ENCODE measurements at places on chromosomes 7 and 10. TPM values are rescaled to one million over a fixed set of nuclear protein-coding genes. Genes with fewer than 3 reads are reported as not detected.

DNA sequence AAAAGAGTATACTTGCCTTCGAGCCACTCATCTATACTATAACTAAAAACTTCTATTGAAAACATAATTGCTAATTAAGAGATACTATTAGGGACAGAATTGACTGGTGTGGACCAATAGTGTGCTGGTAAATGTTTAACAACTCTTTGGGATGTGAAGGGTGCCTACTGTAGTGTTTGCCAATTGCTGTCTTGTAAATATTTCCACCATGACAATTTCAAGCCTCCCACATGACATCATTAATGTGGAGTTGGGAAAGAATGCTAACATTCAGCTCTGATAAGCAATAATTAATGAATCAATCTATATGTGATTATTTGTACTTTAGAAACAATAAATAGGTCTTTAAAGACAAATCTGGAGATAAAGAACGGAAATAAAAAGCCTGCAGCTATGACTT is 136.8 kb downstream of the DGKB start:
- no peak for DNase-seq

DNA sequence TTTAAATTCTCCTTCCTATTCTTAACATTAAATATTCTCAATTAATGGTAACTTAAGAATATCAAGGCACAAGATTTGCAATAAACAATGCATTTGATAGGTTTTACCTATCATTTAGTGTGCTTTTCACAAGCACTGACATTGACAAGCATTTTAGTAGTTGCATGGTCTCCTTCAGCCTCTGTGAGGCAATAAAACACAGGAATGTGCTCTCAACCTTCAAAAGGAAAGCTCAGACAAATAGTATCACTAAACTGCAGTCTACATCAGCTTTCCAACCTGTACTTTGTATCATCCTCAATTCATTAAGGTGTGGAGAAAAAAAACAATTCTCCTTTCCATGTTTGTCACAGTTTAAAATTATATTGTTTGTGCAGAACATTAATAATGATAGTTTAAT is 51.1 kb upstream of the TSPAN13 start:
- no peak for DNase-seq

- DNase-seq, result no peak
Measured at GRCh38 chr10:133388973-133389818, 4.8 kb upstream of the MTG1 start.

- DNase-seq, result no peak
Measured at GRCh38 chr7:149085866-149086265, 4.7 kb downstream of the ZNF786 start.

- no peak for DNase-seq
Measured at GRCh38 chr7:2315787-2316186, 1.5 kb upstream of the SNX8 start.

DNA sequence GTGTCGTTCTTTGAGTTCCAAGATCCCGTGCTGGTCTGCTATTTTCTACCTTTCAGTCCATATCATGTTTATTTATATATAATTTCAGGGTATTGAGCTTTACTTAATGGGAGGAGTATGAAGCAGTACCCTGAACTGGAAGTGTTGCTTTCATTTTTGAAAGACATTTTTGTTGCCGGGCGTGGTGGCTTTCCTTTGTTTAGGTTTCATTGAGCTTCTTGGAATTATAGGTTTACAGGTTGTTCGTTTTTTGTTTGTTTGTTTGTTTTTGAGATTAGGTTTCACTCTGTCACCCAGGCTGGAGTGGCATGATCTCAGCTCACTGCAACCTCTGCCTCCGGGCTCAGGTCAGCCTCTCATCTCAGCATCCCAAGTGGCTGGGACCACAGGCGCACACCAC is 7.4 kb downstream of the ZNF487 start:
- no peak for DNase-seq

DNA sequence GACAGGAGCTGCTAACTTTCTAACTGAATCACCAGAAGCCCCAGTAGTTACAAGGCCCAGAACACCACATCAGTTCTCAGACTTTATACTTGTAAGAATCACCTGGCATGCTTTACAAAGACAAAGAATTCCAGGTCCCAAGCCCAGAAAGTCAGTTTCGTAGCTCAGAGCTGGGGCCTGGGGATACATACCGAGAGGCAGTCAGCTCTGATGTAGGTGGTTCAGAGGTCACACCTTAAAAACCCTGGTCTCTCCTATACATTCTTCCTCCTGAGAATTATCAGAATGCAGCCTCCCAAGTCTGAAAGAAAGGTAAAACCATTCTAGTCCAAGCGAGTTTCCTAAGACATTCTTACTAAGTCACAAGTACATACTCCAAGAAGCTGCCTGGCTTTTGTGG is 2.3 kb downstream of the GRB10 start:
- DNase-seq, result no peak

- DNase-seq, result no peak
Measured at GRCh38 chr10:7436490-7437100, 25.8 kb upstream of the SFMBT2 start.

- no peak for DNase-seq
Measured at GRCh38 chr10:116554628-116555027, 8.9 kb downstream of the PNLIP start.

- DNase-seq, result no peak
Measured at GRCh38 chr10:98608411-98608810, 161.7 kb upstream of the HPS1 start.

DNA sequence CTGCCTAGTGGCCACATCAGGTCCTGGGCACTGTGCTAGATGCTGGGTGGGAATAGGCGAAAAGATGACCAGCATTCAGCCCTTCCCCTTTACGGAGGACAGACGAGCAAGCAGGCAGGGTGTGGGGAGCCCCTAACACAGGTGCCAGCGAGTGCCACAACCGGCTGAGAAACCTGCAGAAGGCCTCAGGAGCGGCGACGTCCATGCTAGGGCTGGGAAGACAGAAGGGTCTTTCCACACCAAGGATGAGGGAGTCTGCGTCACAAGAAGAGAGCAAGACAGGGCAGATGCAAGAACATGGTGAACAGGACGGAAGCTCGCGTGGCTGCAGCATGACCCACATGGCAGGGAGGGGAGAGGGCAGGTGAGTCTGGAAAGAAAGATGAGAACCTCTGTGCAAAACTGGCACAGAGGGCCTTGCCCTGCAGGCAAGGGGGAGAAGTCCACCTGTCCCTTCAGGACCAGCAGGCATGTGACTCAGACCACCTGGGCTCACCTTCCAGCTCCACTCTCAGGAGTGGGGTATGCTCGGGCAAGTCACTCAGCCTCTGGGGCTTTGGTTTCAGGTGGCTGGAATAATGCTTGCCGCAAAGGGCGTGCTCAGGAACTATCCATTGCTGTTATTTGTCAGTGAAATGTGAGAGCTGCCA is 36.6 kb downstream of the KCNH2 start:
- DNase-seq, result no peak

GRCh38 chr10:75430000-75430763 is 1.2 kb upstream of the LRMDA start:
- no peak for DNase-seq

DNA sequence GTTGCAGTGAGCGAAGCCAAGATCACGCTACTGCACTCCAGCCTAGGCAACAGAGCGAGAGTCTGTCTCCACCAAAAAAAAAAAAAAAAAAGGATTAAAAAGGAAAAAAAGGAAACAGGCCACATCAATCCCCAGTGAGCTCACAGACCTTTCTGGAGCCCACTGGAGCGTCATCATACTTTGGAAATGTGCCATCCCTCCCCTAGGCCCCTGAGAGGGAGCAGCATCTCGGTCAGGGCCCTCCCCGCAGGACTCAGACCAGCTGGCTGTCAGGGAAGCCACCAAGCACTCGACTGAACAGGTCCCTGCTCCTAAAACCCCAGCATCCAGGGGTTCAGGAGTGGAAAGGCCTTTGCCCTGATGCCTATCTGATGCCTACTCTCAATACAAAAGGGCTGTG is 97.9 kb upstream of the SH2B2 start:
- no peak for DNase-seq

DNA sequence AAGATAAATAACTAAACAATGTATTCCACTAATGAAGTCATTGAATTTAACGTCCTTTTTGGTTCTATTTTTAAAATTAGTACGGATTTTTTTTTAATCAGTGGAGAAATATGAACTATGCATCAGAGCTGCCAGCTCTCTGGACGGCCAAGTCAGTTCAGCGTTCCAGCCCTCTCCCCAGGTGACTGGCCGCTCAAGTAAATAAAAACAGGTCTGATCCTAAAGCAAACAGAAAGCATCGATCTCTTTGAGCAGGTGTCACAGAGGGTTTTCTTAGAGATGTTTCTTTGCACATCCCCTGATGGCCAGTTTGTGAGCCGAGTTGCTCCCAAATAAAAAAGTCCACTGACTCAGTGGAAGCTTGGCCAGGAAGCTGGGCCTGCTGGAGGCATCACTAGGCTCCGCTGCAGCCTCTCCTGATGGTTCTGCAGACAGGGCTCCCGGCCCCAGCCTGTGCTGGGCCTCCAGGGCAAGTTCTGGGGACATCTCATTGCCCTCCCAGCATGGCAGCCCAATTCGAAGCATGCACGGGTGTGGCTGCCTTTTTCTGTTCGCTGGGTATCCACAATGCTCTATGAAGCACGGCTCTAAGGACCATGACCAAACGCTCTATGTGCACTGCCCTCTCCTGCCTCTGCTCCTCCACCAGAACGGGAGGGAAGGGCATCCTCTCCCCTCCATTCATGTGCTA is 74.7 kb upstream of the PPP2R2D start:
- DNase-seq, result no peak

DNA sequence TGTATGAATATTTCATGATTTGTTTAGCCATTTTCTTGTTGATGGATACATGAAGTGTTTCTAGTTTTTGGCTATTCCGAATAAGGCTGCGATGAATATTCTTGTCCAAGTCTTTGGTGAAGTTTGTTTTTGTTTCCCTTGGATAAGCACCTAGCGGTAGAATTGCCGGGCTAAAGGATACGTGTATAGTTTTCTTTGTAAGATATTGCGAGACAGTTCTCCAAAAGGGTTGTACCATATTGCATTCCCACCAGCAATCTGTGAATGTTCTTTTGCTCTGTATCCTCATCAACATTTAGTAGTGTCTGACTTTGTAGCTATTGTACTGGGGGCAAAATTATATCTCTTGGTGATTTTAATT is 142.6 kb downstream of the DOCK1 start:
- DNase-seq, result no peak

DNA sequence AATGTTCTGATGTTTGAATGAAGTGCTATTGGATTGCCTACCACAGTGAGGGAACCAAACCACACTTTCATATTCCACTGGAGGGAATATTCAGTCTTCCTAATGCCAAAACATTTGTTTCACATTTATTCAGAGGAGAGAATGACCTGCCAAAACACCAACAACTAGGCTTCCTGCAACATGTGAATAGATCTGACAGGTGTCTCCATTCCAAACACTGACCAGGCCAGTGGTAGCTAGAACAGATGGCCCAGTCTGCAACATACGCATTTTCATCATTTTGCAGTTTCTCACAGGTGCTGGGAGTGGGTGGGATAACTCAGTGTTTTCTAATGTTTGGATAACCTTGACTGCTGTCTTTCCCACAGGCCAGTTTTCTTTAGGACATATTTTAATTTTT is 110.0 kb downstream of the RELN start:
- DNase-seq, result no peak

GRCh38 chr7:111727905-111728634 is 165.8 kb upstream of the IMMP2L start:
- DNase-seq, result no peak

- DNase-seq, result no peak
Measured at GRCh38 chr7:40760987-40761386, 626.2 kb downstream of the SUGCT start.

- DNase-seq, result no peak
Measured at GRCh38 chr10:52741851-52742250, 30.7 kb downstream of the MBL2 start.

DNA sequence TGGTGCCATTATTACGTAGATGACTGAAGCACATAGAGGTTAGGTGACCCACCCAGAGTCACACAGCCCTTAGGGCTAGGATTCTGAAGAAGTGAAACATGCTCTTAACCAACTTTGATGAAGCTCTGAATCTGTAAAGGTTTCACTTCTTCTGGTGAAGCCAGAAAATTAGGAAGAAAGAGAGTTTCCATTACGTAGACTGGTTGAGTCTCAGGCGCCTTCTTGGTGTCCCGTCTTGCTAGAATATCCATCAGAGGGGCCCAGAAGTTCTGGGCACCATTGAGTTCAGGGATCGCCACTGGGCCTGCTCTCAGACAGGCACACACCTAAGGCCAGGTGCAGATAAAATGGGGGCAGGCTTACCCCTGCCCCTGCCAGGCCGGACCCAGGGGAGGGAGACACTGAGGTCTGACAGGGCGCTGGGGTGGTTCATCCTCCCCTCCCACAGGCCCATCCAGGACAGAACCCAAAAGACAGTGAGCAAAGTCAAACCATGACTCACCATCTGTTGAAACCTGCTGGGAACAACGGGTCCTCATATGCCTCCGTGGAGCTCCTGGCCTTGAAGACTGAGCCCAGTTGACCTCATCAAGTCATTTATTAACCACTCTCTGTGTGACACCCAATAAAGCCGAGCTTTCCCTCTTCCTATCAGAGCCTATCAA is 33.2 kb downstream of the DRGX start:
- no peak for DNase-seq

- no peak for DNase-seq
Measured at GRCh38 chr7:140033036-140033435, 29.7 kb downstream of the PARP12 start.

DNA sequence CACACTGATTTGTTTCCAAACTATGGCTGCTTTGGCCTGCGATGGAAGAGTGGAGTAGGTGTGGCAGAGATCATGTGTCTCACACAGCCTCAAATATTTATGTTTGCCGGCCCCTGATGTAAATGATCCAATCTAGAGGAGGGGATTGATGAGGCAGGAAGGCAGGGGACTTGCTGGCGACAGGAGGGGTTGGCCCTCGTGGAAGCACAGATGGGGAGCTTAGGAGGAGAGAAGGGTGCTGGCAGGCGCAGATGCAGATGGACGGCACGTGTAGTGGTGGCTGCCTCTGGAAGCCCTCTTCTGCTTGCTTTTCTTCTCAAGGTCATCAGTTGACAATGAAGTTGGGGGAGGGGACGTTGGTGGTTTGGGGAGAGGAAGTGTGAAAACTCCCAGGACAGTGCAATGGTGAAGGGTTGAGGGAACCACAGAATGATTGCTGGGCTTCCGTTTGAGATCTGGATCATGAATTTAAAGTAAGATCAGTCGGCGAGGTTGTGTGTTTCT is 15.4 kb downstream of the COL13A1 start:
- no peak for DNase-seq

PON1 gene
- 0.33 TPM for polyA plus RNA-seq

STEAP4 gene
- 0.23 TPM for polyA plus RNA-seq

EPHB4 gene
- polyA plus RNA-seq, result 85.3 TPM

PRRT4 gene
- 0.81 TPM for polyA plus RNA-seq

CYP3A4 gene
- 0.42 TPM for polyA plus RNA-seq

BRAT1 gene
- polyA plus RNA-seq, result 23.2 TPM

WASHC2A gene
- polyA plus RNA-seq, result 91.0 TPM

TRPV5 gene
- 1.5 TPM for polyA plus RNA-seq

ANLN gene
- polyA plus RNA-seq, result 45.3 TPM

IKZF5 gene
- 27.5 TPM for polyA plus RNA-seq

THSD7A gene
- polyA plus RNA-seq, result 86.9 TPM

CLEC5A gene
- 0.52 TPM for polyA plus RNA-seq

DNAJC30 gene
- polyA plus RNA-seq, result 9.5 TPM

PCDH15 gene
- 11.9 TPM for polyA plus RNA-seq

FLNC gene
- 14.9 TPM for polyA plus RNA-seq

SYT15B gene
- polyA plus RNA-seq, result 1.1 TPM

C10orf105 gene
- 0.18 TPM for polyA plus RNA-seq

PPP1R17 gene
- not detected for polyA plus RNA-seq

CALHM1 gene
- polyA plus RNA-seq, result 0.05 TPM

GRID1 gene
- 1.1 TPM for polyA plus RNA-seq

ZNF488 gene
- 5.8 TPM for polyA plus RNA-seq
